ENCODE measurements at places on chromosomes 12 and 14.

DNA sequence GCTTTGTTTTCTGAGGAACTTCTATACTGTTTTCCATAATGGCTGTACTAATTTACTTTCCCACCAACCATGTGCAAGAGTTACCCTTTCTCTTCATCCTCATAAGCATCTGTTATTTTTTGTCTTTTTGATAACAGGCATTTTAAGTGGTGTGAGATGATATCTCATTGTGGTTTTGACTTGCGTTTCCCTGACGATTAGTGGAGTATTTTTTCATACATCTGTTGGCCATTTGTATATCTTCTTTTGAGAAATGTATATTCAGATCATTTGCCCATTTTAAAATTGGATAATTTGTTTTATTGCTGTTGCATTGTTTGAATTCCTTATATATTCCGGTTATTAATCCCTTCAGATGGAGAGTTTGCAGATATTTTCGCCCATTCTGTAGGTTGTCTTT lies 10.2 kb upstream of the HMGA2 start:
- no peak for DNase-seq

GRCh38 chr12:28104903-28105864 lies 85.1 kb upstream of the CCDC91 start:
- DNase-seq, result no peak

DNA sequence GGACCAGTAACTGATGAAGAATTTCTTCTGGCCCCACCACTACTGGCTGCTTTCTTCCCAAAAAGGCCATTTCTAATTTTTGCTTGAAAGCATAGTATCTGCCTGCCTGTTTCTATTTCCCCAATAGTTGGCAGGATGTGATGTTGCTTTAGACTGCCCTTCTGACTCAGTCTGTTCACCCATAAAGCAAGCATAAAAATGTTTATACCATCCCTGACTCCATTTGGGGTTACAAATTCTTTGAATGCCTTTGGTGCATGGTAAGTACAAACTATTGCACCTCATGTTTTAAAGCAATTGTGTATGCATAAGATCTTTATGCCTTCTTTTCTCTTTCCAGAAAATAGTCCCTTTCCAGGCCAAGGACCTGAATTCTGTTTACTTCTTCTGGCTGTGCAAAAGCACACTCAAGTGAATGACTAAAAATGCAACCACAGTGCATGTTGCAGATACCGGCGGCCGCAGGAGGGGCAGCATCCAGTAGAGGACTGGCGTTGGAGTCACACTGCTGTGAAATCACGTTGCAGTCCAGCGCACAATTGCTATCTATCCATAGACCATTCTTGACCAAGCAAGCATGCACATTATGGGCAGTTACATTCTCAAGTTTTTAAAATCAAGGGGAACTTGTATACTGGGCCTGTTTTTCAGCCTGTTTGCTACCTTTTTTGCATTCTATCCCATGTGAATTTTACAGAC lies 82.4 kb downstream of the SLC5A8 start:
- no peak for DNase-seq

GRCh38 chr14:77885367-77885766 lies 85.5 kb downstream of the ADCK1 start:
- DNase-seq, result no peak
